ENCODE measurements at places on chromosomes 2 and 18.
A peak's percentile ranks its signal among the peaks of the same experiment; 100 is the strongest.

DNA sequence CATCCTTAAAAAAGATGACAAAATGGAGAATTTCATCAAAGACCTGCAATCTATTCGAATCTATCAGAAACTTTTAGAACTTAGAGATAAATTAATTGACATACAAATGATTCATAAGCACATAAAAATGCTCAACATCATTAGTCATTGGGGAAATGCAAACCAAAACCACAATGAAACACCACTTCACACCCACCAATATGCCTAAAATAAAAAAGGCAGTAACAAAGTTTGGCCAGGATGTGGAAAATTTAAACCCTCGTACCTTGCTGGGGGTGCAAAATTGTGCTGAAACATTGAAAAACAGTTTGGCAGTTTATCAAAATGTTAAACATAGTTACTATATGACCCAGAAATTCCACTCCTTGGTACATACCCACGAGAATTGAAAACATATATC lies 11.5 kb upstream of the EIF2AK3 start:
- no peak for DNase-seq

- DNase-seq, result no peak
Observed at GRCh38 chr2:32965523-32966171, 18.9 kb downstream of the LTBP1 start.

DNA sequence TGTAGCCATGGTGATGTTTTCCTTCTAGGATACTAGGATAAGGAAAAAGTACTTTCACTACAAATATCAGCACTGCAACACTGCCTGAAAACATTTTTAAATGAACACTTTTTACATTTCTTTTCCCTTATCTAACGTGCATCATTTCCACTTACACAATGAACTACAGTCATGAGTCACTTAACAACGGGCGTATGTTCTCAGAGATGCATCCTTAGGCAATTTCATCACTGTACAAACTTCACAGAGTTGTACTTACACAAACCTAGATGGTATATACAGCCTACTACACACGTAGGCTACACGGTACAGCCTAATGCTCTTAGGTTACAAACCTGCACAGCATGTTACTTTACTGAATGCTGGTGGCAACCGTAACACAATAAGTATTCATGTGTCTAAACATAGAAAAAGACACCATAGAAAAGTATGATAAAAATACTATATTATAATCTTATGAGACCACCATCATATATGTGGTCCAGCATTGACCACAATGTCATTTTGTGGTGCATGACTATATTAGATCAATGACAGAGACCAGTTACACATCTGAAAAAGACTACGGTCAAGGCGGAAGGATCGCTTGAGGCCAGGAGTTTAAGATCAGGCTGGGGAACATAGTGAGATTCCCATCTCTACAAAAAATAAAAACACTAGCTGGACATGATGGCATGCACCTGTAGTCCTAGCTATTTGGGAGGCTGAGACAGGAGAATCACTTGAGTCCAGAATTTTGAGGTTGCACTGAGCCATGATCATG lies 39.8 kb downstream of the WDR33 start:
- peak; percentile 52 for DNase-seq

DNA sequence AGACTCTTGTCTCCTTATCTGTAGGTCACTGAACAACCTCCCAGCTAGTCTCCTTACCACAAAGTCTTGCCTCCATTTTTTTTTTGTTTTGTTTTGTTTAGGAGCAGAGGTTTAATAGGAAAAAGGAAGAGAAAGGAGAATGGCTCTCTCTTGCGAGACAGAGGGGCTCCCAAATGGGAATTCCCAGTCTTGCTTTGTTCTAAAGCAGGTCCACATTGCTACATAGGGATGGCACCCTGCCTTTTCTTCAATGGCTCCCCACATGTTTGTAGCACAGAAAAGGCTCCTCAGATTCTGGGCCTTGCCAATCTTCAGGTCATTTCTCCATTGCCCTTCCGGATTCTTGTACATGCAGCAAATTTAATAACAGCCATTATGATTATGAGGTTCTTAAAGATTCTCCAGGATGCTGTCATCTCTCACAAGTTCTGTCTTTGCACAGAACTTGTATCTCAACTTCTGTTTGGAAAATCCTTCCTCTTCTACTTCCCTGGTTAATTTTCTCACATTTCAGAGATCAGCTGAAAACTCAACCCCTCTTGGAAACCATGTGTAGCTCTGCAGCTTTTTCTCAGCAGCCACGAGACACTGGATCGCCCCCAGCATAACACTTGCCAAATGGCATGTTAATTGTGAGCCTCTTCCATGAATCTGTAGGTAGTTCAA lies 23.6 kb downstream of the IL1F10 start:
- DNase-seq, result no peak

DNA sequence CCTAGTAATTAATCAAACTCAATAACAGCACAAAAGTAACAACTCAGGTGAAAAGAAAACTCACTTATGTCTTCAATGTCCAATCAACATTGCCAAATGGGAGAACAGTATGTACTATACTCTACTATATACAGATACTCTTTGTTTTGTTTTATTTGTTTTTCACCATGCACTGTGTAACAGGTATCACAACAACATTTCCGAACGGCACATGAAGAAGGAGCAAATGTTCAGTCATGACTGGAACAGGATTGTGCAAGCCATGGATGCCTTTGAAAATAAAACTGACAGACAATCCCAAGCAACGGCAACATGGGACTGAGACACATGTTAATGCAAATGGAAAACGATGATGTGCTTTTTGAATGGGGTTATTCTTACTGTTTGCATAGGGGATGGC lies 334.9 kb upstream of the THUMPD2 start:
- DNase-seq, result no peak

- no peak for DNase-seq
Observed at GRCh38 chr2:101820519-101820918, 123.0 kb downstream of the MAP4K4 start.

DNA sequence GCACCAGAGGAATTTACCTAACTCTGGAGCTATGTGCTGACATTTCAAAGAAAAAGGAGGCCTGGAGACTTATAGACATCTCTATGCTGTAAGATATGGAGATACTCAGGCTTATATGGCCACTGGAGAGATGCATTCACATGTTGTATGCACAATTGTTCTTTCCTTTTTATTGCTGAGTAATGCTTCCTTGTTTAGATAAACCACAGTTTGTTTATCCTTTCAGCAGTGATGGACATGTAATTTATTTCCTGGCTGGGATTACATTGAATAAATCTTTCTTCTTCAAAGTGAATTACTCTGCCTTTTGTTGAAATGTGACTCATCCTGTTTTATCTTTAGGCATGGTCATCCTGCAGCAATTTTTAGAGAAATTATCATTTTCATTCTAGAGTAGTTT lies 716.7 kb upstream of the GCFC2 start:
- DNase-seq, result no peak

DNA sequence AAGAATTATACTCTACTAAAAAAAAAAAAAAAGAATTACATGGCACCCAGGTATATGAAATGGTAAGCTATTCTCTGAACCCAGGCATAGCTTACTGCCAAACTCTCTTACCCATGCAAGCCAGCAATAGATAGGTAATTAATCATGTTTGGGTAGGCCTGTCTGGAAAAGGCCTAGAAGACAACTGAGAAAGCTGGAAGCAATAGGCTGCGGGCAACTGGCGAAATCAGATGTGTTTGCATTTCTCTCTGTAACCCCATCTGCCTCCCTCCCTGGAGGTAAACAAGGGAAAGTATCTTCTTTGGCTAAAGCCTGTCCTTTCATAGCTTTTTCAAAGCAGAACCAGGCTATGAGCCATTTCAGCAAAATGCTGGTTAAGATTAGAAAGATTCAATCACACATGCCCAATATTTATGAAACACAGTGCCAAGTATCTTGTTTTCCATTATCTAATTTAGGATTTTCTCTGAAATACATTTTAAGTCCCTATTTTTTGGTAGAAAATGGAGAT lies 934.8 kb upstream of the DDX18 start:
- DNase-seq, result no peak

- no peak for DNase-seq
Observed at GRCh38 chr2:54247115-54247514, 8.9 kb downstream of the TSPYL6 start.

DNA sequence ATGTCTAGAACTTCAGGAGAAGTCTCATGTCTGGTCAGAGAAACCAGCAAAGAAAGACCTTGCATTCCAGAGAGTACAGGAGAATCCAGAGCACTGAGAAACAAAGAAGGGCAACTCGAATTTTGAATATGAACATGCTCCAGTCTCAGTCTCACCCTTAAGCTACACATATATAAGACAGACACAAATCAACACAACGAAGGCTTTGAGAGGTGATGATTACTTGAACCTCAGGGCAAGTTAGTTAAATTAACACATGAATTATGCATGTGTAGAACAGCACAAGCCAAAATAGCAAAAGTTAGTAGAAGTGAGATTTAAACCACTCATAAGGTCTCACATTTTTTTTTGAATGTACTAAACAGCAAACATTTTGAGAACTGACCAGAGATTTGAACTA lies 29.0 kb upstream of the DOK6 start:
- DNase-seq, result no peak

- no peak for DNase-seq
Observed at GRCh38 chr2:105754011-105754410, 9.3 kb downstream of the NCK2 start.

GRCh38 chr2:126843081-126843480 lies 55.6 kb upstream of the TEX51 start:
- no peak for DNase-seq

DNA sequence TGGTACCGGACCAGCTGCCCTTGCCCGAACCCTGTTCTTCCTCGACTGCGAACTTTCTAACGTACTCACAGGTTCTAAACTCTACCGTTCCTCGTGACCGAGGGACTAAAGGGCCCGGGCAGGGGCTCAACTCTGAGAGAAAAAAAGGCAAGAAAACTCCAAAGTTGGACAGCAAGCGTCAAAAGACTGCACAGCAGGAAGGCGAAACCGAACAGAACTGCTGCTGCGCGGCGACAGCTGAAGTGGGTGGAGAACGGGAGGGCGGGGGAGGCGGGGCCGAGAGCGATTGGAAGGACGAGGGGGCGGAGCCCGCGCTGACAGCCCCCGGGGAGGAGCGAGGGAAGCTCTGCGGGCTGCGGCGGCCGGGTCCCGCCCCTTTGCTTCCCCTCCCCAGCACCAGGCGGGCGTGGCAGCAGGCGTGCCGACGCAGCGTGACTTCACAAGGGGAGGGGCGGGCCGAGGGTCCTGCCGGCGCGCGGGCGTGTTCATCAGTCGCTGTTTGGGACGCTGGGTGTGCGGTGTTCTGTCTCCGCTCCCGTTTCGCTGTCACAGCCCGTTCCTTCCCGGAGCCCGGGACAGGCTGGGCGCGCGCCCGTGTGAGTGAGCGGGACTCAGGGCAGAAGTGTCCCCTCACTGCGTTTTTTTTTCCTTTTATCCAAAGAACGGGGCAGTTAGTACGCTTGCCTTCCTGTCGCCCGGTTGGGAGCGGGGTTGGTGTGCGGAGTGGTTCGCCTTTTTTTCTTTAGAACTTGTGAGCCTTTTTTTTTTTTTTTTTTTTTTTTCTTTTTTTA lies at the start of gene NABP1:
Gene NABP1 (plus strand): TSS at position 491 of the 791 bp plus-strand sequence. CDS start 479 bp downstream, outside the sequence.
- DNase-seq, result peak; percentile 97

DNA sequence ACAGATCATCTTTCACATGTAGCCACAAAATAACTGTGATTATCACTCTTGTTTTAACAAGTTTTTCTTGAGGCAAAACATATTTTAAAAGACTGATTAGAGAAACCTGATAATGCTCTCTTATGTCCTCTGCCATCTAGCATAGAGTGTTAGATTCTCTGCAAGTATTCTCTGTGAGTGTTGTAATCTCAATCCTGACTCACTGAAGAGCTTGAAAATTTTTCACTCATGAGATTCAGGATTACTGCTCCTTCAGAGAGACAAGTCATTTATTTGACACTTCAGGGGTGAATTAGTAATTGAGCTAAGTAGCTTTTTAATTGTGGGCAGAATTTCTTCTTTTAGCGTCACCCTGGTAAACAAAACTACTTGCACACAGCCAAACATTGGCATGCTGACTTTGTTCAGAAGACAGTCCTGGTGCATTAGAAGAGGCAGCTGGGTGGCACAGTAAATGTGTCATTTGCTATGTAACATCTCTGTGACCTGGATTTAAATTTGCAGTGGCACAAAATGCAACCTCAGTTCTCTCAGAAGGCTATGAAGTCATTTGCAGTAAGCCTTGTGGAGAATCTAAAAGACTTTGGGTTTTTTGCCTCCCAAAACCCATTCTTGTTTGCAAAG lies 172.9 kb downstream of the LRP1B start:
- no peak for DNase-seq

DNA sequence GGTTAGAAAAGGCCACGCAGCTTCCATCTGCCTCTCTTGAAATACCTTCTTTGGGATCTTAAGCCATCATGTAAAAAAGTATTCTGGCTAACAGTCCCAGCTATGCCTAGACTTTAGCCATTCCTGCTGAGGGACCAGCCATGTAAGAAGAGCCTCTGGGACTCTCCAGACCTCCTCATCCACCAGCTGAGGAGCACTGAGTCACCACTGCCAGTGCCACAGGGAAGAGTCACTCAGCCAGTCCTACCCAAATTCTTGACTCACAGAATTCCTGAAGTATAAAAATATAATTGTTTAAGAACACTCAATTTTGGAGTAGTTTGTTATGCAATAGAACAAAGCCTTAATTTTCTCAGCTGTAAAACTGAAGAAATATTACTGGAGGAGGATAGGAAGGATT lies 436.7 kb downstream of the ZEB2 start:
- DNase-seq, result no peak

DNA sequence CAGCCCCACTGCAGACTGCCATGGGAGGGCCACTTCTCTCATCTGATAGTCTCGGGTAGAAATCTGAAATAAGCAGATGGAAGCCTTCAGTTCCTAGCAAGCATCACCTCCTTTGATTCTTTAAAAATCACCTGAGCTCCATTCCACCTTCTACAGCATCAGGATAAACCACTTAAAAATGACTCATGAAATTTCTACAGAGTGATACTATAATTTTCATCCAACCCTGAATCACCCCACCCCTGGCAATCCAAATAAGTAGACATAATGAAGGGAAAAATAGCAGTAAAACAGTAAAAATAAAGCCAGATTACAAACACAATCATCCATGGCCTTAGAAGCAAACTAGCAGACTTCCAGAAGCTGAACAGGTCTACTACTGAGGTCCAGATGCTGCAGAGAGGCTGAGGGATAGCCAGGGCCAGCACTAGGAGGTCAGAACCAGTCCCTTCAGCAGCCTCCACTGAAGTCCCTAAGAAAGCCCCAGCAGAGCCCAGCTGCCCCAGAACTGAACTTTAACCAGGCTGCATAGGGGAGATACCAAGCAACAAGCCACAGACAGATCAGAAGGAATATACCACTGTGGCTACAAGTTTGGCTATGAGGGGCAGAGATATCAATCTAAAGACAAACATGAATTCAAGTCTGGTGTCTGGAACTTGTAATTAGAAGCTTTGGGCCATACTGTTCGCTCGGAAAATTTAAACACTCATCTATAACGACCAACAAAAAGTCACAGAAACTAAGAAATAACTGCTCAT lies 54.7 kb upstream of the RNU4ATAC start:
- no peak for DNase-seq
